ENCODE measurements at places on chromosomes 7 and 10.

GRCh38 chr10:62330213-62330612 lies 44.0 kb upstream of the ZNF365 start:
- no peak for DNase-seq

DNA sequence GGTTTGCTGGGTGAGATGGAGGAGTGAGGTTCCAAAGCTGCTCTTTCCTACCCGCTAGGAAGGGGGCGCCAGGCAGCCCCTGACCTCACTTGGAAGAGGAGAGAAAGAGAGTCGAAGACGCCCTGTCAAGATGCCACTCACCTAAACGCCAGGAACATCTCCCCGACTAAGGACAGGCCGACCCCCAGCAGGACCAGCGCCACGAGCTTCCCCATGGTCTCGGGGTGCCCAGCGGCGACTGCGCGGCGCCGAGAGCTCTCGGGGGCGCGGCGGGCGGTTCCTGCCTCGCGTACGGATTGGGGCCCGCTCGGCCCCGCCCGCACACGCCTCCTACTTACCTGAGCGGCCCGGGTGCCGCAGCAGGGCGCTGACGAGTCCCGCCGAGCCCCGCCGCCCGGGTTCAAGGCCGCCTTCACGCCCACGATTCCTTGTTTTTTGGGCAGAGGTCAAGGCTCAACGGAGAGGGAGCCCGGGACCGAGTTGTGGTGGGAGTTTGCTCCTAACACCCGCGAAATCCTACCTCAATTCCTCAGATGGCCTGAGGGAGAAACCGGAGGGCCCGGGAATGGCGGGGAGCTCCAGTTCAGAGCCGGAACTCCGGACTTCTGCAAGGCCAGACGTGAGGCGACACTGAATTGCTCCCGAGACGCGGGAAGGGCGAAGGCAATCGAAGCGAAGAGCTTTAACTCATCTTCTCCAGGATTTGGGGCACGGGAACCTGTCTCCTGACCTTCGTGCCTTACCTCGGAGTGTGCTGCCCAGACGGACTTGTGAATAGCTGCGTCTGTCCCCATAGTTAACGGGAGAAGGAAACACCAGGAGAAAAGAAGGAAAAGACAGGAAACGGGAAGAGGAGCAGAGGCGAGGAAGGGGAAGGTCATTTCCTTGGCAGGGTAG lies at the start of gene PON3:
TSS of gene PON3 (minus strand) at position 240 of the 897 bp plus-strand sequence. CDS start at position 215, 25 bp downstream.
- DNase-seq: peak; percentile 3

DNA sequence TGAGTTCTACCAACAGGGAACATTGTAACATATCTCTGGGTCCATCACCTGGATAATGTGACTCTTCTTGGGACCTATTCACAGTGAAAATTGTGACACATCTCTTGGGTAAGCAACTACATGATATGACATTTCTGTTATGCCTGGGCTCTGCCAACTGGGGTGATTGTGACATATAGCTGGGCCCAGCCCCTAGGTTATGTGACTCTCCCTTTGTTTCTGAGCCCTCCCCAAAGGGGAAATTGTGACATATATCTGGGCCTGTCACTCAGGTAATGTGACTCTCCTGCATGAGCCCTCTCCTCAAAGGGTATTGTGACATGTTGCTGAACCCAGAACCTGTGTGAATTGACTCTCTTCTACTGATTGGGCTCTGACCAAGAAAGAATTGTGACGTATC lies 22.4 kb upstream of the ZNF107 start:
- no peak for DNase-seq

DNA sequence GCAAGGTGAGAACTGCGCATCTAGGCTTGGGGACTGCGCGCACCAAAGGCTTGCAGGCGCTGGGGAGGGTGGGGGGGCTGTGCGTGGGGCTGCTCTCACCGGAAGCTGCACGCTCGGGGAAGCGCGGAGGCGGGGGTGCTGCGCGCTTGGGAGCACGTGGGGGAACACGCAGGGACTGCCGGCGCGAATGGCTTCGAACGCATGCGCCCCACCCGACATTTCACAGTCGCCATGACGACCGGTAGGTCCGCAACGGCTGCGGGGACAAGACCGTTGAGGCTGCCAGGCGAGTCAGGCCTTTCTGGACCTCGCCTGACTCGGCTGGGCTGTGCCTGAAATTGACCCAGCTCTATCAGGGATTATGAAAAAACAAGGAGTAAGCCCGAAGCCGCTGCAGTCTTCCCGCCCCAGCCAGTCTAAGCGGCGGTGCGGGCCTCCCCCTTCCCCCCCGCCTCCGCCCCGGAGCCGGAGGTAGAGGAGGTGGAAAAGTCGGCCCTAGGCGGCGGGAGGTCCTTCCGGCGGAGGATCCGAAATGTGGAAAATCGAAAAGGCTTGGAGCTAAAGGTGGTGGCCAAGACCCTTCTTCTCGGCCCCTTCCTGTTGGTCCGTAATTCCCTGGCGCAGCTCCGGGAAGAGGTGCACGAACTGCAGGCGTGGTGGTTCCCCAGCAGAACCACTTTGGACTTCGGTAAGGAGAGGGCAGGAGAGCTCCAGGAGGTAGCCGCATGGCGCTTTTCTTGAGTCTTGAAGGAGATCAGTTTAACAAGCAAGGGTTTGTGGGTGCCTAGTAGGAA lies 34.9 kb upstream of the STEAP1 start:
- DNase-seq: peak; percentile 27

GRCh38 chr7:28181416-28181815 lies 821 bp upstream of the JAZF1 start:
- DNase-seq: no peak

DNA sequence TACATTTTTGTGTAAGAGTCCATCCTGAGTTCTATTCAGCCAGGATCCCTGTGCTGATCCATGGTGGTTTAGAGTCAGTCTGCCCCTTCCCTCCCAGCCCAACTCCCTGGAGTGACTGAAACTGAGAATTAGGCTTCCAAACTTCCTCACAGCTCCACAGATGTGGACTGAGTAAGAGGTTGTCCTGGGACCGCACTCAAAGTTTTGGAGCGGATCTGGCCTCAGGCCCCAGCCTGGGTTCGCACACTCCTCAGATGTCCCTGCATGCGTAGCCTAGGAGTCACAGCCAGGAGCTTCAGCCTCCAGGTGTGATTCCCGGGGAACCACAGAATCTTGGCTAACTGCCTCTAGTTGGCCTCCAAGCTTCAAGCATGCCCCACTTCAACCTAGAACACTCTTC lies 218.1 kb downstream of the C7orf25 start:
- no peak for DNase-seq

DNA sequence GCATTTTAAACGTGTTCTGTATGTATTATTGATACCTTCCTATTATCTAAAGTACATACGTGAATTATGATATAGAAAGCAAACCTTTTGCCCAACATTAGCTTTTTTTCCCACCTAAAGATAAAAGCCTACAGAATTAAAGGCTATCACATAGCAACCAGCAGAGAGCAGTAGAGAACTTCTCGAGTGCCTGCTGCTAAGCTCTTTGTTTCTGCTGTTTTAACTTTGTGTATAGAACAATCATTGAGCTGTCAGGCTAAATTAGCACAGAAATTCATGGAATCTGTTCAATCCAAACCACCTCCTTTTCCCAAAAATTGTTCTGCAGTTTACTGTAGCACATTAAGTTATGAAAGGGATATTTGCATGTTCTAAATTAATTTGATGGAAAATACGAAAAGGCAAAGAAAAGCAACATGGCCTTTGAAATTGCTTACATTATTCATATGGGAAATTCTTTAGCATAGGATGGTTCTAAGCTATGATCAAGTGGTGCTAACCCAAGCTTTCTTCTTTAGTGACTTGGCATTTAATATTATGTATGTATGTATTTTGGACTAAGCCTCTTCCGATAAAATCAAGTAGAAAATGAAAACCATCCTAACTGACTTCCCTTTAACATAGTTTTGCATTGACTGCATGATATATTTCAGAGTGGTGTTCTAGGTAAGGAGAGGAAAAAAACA lies 1288.5 kb downstream of the GATA3 start:
- no peak for DNase-seq

DNA sequence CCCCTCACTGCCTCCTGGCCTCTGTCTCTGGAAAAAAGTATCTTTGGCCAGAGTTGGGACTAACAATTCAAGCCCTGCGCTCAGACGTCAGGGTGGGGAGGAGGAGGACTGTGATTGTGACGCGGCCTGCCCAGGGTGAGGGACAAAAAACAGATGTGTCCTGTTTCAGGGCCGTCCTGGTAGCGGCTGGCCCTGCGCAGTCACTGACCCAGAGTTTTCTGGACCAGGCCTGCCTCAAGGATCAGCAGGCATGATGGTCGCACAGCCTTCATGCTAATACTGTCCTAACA lies 110.1 kb downstream of the CYTH3 start:
- DNase-seq: no peak

GRCh38 chr7:131959106-131959812 lies 402.8 kb upstream of the PODXL start:
- no peak for DNase-seq

DNA sequence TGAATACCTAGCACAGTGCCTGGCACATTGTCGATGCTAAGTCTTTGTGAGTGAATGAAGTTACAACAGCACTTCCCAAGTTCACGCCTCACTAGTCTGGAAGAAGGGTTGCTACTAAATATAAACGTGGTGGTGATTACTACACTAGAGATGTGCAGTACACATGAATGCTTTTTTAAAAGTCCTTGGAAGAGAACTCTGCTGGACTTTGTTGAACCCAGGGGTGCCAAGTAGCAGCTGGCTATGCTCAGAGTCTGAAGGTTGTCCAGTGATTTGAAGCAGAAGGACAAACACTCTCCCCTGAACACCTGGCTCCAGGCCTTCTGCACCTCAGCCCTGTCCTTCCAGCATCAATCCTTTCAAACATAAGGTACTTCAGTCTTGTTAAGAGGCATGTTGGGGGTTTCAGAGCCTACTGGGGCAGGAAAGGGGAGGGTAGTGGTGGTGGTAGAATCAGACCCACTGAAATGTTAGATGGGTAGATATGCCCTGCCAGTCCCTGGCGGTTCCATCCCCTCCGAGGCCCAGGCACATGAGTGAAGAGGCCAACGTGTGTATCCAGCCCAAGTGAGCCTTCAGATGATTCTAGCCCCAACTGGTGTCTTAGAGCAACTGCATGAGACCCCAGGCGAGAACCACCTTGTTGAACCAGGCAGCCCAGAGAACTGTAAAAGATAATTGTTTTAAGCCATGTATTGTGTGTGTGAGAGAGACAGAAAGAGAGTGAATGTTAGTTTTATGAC lies 94.4 kb downstream of the TAX1BP1 start:
- no peak for DNase-seq

GRCh38 chr7:38452681-38453108 lies 178.5 kb downstream of the AMPH start:
- DNase-seq: no peak

DNA sequence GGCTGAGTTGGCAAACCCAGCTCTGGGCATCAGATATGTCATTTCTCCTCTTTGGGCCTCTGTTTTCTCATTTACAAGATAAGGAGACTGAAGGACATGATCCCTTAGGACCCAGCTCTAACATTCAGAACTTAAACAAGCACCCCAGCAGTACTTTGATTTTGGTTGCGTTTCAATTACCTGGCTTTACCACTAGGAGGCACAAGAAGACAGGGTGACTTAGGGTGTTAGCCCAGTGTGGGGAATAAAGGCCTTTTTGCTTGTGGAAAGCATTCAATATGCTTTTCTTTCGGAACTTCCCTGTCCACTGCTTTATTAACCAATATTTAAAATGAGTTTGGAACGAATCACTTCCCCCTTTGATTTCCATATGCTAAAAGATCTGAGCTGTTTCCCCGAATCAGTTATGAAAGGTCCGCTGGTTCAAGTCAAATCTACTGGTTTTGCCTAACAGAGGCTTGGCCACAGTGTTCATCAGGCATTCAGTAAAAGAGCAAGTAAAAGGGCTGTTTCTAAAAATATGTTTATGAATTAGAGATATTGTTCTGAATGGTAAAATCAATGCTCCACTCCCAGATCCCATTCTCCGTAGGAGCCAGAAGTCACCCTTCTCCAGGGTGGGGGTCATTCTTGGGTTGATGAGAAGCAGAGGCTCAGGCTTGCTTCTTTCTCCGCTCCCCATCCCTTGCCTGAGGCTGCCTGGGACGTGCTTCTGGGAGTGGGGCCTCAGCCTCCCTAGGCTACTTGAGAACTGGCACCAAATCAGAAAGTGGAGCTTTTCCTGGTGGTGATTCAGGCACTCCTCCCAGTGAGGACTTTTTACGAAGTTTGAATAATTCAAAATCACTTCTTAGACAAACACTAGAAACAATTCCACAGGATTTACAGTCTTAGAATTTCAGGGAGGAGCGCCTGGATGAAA lies 105.5 kb downstream of the MYOF start:
- peak; percentile 18 for DNase-seq

GRCh38 chr10:101466016-101466912 lies 112.3 kb downstream of the BTRC start:
- no peak for DNase-seq

DNA sequence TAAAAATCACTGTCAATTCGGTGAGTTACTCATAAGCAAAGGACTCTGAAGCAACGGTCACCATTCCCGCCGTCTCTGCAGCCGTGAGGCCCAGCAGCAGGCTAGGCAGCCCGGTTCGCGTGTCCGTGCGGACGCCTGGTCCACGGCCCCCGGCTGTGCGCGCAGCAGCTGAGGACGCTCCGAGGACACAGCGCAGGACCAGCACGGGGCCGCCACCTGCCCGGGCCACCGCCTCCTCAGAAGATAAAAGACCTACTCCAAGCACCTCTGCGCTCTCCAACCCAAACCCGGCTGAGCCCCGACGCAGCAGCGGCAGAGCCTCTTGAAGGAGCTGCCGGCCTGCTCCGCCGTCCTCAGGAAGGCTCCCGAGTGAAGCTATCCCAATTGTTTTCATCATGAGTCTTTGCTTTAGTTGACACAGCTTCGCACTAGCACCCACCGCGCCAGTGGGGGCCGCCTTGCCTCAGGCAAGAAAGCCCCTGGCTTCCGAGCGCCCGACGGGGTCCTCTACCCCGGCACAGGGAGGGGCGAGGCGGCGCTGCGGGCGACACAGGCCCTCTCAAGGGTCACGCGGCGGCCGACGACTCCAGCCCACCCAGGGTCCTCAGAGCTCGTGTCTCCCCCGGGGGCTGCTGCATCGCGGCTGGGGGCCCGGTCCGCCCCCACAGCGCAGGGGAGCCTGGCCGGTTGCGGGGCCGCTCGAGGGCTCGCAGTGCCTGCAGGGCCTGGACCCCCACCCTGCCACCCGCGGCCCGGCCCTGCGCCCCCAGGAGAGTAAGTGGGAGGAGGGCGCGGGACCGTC lies 16.9 kb upstream of the GPR146 start:
- DNase-seq: no peak

- DNase-seq: no peak
Observed at GRCh38 chr7:64611717-64612116, 48.8 kb upstream of the ZNF680 start.

- DNase-seq: no peak
Observed at GRCh38 chr7:139396323-139396951, 36.7 kb downstream of the LUC7L2 start.

DNA sequence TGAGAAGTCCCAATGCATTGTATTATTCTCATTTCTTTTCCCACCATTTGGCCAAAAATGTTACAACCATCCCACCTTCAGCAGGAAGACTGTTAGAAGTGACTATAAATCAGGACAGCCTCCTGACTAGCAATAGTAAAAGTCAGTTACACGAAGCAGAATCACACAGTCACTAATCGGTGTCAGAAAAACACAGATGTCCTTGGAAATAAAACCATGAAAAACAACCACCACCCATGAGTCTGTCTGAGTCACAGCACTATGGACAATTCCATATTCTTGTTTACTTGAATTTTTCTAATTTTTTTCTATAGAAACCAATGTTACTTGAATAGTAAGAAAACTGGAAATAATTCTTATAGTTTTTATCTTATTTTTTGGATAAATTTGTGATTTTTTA lies 81.9 kb upstream of the FRMD4A start:
- no peak for DNase-seq
